ENCODE measurements at places on chromosomes 6 and 20.
A peak's percentile ranks its signal among the peaks of the same experiment; 100 is the strongest.

DNA sequence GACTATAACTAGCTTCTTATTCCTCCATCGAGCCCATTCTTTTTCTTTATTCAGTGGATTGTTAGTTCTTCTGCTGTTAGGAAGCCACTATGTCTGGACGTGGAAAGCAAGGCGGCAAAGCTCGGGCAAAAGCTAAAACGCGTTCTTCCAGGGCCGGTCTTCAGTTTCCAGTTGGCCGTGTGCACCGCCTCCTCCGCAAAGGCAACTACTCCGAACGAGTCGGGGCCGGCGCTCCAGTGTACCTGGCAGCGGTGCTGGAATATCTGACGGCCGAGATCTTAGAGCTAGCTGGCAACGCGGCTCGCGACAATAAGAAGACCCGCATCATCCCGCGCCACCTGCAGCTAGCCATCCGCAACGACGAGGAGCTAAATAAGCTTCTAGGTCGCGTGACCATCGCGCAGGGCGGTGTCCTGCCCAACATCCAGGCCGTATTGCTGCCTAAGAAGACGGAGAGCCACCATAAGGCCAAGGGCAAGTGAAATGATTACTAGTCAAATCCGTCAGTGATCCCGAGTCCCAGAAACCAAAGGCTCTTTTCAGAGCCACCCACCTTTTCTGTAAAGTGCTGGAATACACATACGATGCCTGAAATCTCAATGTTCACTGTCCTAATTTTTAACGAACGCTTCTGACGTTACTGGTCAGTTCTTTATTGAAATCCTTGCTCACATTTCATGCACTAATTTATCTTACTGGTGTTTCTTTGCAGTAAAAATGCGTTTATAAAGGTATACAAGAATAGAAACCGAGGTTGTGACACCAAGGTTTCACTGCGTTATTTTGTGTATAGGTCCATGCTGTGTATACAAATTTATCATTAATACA, 129.9 kb downstream of the HFE start:
- no peak for DNase-seq

GRCh38 chr6:56875961-56876360, 78.9 kb upstream of the BEND6 start:
- no peak for DNase-seq

GRCh38 chr6:139288496-139289040, 3.2 kb downstream of the TXLNB start:
- DNase-seq, result no peak

- no peak for DNase-seq
These were observed 28.5 kb upstream of the TMEM244 start for GRCh38 chr6:129889580-129889979.

DNA sequence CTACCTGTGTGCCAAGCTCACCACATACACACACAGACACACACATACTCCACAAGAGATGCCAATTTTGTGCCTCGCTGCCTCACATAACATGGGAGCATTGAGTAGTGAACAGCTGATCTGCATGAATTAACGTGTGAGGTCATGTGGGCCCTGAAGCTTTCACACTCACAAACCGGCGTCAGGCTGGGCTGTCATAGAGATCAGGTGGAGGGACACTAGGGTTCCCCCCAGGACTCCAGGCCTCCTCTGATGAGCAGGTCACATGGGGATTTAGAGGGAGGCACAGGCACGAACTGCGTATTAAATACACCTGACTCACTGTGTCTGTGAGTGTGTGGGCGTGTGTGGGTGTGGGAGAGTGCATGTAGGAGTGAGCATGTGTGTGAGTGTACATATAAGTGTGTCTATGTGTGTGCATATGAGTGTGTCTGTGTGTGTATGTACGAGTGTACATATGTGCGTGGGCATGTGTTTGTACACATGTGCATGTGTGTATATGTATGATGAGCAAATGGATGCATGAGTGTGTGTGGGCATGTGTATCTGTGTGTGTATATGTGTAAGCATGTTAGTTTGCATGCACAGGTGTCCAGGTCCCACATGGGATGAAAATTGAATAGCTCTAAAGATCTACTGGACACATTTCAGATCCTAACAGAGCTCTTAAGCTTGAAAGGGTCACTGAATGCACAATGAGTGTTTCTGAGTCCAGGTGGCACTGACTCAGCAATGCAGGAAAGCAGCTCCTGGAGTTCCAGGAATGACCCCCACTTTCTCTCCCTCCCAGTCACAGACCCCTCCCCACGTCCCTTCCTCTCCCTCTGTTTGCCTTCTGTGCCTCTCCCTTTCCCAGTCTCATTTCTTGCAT, 336.6 kb downstream of the PREX1 start:
- no peak for DNase-seq

GRCh38 chr6:93792746-93793145, 373.4 kb upstream of the EPHA7 start:
- DNase-seq, result no peak

- DNase-seq, result no peak
These were observed 230.1 kb downstream of the SYNDIG1 start for GRCh38 chr20:24699321-24700165.

- DNase-seq, result no peak
These were observed 80.7 kb upstream of the MRAP2 start for GRCh38 chr6:83952830-83953229.

GRCh38 chr20:58127701-58128111, 100.7 kb downstream of the ANKRD60 start:
- DNase-seq, result no peak

DNA sequence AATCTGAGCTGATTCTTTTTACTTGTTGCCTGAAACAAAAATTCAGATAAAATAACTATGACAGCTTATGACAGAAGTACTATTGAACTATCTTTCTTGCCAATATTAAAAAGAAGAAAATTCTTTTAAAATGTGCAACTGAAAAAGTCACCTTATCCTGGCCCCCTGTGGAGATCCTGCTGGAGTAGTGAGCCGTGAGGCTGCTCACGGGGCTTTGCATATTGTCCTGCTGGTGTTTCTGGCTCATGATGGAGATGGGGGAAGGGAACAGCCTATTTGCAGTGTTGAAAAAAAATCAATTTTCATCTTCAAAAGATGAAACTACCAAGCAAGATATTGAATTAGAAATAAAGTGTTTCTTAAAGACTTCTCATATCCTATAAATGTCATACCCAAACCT, 216.0 kb downstream of the SAMD5 start:
- no peak for DNase-seq

DNA sequence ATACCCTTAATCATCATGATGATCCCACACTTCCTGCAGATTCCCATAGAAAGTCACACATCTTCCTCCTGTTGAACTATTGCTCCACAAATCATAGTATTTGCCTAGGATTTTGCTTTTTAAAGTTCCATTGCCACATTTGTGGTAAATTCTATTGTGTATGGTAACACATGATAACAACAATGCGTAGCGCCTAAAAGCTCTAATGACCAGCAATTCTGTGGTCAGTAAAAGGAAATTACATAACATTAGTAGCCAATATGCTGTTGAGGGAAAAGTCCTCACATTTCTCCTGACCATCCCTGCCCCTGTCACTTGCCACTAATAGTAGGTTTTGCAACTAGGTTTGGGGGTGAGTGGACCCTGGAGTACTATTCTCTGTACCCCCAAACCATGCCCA, 31.8 kb upstream of the PDE7B start:
- no peak for DNase-seq

GRCh38 chr20:36526521-36527011, 14.8 kb upstream of the MYL9 start:
- DNase-seq, result no peak

- DNase-seq, result no peak
These were observed 49.2 kb downstream of the MYH7B start for GRCh38 chr20:35004749-35005462.

DNA sequence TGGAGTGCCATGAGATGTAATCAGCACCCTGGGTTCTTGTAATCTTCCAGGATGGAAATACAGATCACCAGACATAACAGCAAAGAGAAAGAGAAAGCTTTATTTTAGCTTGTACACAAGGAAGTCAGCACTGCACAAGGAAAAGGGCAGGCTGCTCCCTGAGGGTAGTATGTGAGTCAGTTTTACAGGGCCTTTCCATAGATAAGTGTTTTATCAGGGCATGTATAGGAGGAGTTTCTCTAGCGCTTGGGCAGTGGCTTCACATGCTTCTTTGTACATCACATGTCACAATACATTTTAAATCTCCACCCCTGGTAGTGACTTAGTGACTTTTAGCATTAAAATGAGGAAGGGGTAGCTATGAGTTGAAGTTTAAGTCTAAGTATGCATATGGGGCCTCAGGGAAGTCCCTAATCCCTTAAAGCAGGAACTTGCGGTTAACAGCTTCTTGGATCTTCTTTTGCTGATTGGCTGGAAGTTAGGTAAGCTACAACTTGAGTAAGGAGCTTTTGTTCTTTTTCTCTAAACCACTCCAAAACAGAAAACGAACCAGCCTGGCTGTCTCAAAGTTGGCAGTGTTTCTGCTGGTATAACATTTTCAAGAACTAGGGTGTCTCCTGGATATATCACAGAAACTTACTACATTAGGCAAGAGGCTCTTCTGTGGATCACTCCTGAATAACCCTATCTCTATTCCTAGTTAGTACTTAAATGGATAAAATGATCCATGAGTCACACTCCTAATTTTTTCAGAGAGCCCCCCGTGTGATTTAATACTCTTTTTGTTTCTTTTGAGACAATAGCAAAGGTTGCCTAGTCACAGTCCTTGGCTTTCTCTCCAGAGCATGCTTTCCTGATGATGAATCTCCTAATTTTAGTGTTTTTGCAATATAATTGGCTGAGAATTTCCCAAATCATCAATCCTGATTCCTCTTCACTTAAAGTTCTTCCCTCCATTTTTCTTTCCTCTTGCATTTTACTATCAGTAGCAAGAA, 60.2 kb downstream of the MRAP2 start:
- no peak for DNase-seq

GRCh38 chr6:117169781-117170281, 95.5 kb upstream of the VGLL2 start:
- no peak for DNase-seq

GRCh38 chr6:41073203-41073967, 611 bp downstream of the NFYA start:
- peak; percentile 39 for DNase-seq

- DNase-seq, result no peak
These were observed 719.4 kb downstream of the EPM2A start for GRCh38 chr6:145015739-145016558.

GRCh38 chr6:148164645-148165044, 178.0 kb upstream of the SASH1 start:
- DNase-seq, result no peak

DNA sequence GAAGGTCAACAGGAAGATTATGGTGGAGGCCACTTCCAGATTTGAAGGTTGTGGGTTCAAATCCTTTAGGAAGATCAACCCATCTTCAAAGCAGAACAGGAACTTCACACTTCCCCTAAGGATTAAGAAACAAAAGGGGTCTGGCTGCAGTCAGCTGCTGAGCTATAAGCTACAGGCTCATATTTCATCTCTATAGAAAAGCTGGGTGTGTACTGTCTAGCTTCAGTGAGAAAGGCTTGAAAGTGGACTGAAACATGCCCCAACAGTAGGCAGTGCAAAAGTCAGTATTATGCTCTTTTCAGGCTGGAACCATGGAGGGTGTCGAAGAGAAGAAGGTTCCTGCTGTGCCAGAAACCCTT, 60.1 kb upstream of the SPDEF start:
- DNase-seq, result no peak

GRCh38 chr6:49462599-49462926, 490 bp downstream of the MMUT start:
- no peak for DNase-seq

GRCh38 chr6:74731931-74732330, 473.9 kb downstream of the COL12A1 start:
- no peak for DNase-seq

DNA sequence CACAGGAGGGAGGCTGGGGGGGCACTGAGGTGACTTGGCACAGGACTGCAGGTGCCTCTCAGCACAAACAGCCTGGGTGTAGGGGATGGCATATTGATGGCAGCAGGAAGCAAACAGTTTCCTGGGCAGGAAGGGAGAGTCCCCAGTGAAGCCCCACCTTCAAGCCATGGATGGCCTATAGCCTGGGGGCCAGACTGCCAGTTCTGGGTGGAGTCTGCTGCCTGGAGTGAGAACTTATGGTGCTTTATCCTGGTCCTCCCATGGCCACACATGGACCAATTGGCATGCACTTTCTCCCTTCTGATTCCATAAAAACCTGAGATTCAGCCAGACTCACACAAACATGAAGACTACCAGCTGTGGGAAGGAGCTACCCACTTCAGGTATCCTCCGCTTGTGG, 115.2 kb upstream of the NRN1 start:
- DNase-seq, result no peak

DNA sequence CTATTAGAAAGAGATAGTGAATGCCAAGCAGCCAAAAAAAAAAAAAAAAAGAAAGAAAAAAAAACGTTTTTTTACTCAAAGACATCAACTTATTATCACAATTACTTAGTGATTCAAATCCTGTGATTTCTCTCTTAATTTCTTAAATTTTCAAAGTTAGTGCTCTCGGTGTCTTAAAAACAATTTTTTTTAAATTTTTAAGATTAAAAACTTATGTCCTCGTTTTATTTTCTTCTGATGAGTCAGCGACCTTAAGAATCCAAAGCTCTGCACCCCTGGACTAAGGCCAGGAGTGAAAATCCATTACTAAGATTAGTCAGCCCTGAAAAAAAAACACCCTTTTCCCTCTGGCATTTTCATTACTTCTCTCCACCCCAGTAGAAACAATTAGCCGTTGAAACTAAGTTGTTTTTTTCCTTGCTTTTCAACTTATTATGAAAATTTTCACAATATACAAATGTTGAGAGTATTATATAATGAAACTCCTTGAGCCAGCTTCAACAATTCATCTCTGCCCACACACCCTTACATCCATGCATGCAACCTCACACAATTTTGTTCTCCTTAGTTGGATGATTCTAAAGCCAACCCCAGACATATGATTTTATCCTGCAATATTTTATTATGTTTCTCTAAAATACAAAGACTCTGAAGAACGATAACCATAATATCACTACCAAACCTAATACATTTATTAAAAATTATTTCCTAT, 85.6 kb upstream of the CARMIL1 start:
- DNase-seq, result no peak

- no peak for DNase-seq
These were observed 9.4 kb upstream of the GATA5 start for GRCh38 chr20:62485062-62485700.

- no peak for DNase-seq
These were observed 40.7 kb upstream of the KCNK5 start for GRCh38 chr6:39269961-39270360.

DNA sequence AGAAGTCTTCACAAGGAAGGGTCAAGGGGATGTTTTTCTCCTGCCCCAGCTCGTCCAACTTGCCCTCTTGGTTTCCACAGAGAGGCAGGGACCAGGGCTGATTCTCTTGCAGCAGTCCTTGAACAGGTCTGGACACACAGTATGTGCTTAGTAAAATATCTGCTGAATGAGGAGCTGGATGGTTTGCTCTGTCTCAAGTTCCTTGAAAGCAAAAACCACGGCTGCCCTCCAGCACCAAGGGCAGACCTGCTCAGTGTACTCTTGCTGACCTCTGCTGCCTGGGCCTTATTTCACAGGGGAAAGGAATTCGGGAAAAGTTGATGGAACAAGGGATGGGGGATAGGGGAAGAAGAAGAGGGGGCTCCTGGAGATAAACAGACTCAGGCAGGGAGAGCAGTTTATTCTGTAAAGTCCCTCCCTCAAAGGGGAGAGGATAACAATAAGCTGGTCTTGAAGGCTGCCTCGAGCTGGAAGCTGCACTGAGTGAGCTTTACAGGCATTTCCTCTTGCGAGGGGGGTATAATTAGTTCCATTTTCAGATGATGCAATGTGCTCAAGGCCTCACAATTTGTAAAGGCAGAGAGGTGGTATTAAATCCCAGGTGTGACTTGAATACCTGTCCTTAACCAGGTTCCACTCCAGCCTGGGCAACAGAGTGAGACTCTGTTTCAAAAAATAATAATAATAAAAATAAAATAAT, 10.3 kb downstream of the KCNK5 start:
- DNase-seq, result no peak

All from GM18507 (cell line).